ENCODE measurements at places on chromosomes 1 and 21.

- DNase-seq, result no peak
Observed at GRCh38 chr1:215243345-215244054, 161.0 kb downstream of the KCNK2 start.

GRCh38 chr1:160607011-160607671 is 27.8 kb upstream of the CD84 start:
- peak; percentile 93 for DNase-seq

- DNase-seq, result no peak
Observed at GRCh38 chr1:29319300-29320110, 83.2 kb downstream of the PTPRU start.

DNA sequence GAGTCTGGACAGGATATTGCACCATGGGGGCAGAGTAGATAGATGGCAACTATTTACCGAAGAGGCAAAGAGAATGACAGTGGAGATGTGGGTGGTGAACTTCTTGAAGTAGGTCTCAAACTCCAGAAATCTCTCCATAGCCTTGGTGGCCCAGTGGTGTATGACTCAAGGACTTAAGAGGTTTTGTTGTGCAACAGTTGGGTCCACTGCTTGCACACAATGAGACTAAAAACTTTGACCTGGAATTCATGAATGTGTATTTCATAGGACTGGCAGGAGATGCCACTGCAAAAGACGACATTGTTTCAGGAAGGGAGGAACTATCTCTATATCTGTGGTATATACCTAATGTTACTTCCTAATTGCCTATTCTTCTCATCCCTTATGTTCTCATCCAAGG is 75.9 kb downstream of the ZSCAN20 start:
- DNase-seq, result no peak

GRCh38 chr1:203926025-203926540 is 64.7 kb downstream of the SNRPE start:
- DNase-seq, result no peak

- no peak for DNase-seq
Observed at GRCh38 chr1:119947468-119947867, 51.2 kb upstream of the ADAM30 start.

- no peak for DNase-seq
Observed at GRCh38 chr1:105368446-105368845, 1618.7 kb downstream of the AMY1C start.

Measured in MM.1S (cell line).